A172 (cell line): ENCODE measurements at places on chromosomes 6 and 20.

DNA sequence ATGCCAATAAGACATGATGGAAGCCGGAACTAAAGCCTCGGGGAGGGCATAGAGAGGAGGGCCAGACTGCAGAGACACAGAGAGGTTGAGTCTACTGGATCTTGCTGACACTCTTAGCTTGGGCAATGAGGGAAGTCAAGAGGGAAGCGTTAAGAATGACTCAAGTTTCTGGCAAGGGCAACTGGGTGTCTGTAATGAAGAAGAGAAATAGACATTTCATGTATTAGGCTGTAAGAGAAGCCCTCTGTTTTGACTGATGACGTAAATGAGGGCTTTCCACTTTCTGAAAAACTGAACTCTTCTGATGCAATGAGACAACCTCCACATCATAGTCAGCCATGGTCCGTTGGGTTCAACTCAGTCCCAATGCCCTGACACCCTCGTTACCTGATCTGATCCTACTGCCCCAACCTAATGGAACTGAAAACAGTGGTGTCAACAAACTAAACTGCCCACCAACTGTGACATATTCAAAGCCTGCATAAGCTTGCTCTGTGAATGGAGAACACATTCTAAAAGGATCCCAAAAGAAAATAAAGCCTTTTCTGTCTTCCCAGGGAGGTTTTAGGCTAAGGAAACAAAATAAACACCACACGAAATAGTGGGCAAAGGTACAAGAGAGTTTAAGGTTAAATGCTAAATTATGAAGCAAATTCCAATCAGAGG lies 45.8 kb upstream of the PNRC1 start:
- DNase-seq = peak; percentile 22

DNA sequence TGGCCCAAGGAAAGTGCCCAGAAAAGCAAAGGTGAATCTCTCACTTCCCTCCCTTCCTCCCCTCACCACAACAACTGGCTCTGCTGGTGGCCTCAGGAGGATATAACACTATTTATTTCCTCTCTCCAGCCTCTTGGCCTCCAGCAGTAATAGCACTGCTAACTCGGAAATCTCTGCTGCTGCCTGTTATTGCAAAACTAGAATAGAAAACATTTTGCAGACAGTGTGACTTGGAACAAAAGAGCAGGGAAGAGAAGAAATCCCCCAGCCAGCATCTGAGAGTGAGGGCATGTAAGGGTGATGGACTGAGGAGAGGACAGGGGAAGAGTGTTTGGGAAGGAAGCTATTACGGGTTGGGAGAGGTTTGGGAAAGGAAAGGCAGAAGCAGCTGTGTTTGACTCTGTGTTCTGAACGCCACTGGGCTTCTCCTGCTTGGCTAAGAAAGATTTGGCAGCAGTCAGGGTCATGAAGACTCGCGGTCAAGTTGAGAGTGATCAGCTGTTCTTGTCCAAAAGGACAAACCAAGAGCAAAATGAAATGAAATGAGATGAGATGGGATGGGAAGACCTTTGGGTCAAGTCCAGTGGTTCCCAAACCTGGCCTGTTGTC lies 81.0 kb upstream of the SNX9 start:
- DNase-seq = no peak

DNA sequence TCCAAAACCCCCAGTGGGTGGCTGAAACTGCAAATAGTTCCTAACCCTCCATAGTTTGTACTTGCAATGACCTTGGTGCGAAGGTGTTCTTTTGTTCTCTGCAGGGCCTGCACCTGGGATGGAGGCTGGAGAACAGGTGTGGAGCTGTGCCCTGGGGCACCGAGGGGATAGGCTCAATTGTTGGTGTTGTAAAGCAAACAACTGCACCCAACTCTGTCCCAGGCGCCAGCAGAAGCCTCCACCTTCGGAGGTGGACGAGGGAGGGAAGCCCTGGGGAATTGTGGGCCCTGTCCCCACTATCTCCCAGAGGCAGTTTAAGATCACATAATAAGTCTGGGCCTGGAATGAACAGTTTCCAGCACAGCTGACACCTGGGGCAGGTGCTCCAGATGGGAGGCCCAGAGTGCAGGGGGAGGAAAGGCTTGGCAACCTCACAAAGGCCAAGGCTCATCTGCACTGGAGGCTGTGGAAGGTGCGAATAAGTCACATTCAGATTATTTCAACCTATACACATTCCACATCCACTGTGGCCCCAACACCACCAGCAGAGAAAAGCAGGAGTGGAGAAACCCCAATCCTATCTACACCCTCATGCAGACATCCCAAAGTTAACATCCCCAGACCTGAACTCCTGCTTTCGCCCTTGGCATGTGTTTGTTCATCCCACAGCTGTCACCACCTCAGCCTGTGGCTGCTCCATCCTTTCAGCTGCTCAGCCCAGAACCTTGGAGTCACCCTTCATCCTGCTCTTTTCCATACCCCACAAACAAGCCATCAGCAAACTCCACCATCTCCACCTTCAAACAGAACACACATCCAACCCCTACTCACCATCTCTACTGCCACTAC lies 12.3 kb upstream of the CBFA2T2 start:
- no peak for DNase-seq

GRCh38 chr6:141501616-141502015 lies 631.1 kb upstream of the GJE1 start:
- DNase-seq = no peak

- DNase-seq = peak; percentile 4
Measured at GRCh38 chr6:118739696-118740353, 88.4 kb upstream of the CEP85L start.

DNA sequence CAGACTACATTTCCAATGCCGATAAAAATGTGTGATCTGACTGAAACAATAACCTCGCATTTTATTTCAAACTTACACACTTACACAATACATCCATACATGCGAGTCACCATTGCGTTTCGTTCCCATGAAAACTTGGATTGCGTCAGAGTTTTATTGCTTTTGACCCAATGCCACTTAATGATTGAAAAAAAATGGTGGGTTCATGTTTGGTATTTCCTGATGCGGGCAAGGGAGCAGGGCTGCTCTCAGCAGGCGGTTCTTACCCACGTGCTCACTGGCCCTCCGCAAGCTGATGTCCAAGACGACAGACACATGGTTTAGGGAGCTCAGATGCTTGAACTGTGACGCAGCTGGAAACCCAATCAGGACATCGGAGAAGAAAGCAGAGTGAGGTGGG lies 281.0 kb upstream of the SULF2 start:
- DNase-seq = no peak

DNA sequence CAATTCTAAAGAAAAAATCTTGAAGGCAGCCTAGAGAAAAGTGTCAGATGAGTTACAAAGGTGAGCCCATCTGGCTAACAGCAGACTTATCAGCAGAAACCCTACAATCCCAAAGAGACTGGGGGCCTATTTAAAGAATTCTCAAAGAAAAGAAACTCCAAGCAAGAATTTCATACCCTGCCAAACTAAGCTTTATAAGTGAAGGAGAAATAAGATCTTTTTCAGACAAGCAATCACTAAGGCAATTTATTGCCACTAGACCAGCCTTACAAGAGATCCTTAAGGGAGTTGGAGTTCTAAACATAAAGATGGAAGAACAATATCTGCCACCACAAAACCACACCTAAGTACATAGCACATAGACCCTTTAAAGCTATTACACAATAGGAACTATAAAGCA lies 24.9 kb upstream of the DEFB126 start:
- no peak for DNase-seq

DNA sequence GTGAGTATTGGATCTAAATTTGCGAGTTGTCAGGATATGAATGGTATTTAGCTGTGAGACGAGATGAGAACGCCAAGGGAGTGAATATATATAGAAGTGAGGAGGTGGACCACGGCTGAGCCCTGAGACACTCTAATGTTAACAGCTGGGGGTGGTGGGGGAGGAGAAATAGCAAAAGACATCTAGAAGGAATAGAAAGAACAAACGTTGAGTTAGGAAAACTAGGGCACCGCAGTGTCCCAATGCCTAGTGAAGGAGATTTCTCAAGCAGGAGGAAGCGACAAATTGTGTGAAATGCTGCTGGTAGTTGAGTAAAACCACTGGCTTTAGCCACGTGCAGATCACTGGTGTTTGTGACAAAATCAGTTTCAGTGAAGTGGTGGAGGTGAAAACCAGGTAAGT lies 56.9 kb downstream of the CD164 start:
- DNase-seq = no peak
